ENCODE measurements at places on chromosomes 5 and 9.

DNA sequence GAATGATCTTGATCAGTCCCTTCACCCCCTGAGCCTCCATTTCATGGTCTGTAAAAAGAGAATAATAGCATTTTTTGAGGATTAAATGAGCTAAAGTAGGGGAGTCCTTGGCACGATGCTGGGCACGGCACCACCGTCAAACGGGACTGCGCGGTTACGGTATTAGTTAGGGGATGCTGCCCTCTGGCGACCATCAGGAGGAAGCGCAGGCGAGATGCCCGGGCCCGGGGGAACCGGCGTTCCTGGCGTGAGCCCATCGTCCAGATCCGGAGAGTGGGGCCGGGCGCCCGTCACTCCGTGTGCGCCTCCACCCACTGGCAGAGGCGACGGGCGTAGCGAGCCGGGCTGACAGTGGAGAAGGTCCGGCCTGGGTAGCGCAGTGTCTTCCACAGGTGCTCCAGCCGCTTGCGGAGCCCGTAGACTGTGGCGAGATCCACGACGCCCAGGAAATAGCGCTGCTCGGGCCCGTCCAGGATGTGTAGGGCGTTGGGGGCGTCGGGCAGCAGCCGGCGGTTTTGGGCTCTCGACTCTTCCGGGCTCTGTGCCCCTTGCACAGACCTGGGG lies 4.8 kb upstream of the ST6GALNAC4 start:
- DNase-seq: no peak

DNA sequence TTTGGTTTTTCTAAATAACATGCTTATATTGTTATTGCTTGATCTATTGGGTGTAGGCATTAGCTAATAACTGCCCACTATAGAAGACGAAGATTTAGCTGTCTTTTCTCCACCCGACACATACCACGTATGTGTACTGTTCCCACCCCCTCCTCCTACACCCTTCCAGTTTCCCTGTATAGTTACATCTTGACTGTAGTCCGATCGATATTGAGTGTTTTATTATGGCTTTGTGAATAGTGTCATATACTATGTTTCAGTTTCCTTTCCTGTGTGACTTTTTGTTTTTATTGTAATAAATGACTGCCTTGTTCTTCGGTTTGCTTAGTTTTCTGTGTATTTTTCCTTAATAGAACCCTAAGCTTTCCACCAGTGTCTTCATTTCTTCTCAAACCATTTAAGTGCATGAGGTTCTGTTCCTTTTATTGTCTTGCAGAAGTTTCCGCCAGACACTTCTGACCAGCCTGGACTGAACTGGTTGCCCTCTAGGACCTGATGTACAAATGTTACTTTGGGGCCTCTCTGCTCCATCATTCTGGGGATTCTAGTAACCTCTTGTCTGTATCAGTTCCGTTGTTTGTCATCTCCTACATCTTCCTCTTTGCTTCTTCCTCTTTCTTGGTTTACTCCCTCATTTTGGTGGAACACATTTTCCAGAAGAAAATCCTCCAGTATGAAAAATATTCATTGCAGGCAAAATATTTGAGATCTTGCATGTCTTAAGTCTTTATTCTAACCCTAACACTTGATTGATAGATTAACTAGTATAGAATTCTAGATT lies 61.8 kb downstream of the PRKACG start:
- DNase-seq: no peak

GRCh38 chr9:14250794-14251153 lies 63.2 kb downstream of the NFIB start:
- DNase-seq: no peak

DNA sequence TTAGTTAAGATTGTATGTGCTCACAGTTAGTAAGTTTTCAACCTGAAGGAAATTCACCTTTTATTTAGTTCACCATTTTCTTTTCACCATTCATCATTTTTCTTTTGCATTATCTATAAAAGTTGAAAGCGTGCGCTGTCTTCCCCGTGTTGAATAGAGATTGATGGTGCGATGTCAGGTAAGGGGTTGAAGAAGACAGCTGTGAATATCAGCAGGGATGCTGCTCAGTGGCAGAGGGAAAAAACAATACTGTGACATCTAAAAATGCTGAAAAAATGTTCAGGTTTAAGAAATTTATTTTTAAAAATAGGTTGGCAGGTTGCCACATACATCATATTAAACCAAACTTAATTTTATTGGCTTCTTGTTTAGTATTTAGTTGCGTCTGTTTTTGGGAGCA lies 815.0 kb downstream of the DTWD2 start:
- DNase-seq: no peak

GRCh38 chr9:33133186-33133585 lies 34.0 kb downstream of the B4GALT1 start:
- DNase-seq: no peak

DNA sequence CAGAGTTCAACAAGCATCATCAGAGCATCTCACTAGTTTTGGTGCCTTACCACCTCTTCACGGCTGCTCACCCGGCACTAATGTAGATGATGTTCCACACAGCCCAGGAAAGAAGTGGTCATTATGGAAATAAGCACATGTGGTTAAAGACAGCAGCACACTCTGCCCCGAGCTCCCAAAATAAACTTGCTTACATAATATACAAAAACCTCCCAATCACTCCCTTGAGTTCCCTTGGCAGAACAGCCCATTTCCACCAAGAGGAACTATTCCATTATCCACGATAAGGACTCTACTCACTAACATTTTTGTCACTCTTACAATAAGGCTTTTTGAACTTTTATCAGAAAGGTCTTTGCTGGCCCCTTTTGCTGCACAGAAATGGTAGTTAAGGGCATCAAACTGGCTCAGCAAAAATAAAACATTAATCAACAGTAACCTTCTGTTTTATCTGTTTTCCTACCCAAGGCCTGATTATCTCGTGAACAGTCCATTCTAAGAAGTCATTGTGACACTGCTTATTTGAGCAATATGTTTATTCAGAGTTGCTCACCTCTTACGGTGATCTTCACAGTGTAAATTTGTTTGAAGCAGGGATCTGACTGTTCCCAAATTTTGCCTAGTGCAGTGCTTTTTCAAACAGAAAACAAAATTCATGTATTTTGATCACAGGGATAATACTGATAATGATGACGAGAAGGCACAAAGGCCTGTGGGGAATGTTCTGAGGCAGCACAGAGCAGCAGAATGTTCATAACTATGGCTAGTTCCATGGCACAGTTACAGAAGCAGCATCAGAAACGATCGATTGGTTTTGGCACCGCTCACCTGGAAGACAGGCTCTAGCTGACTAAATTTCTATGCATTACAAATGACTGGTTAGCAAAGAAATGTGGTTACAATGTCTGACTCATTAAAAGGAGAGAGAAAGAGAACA lies 399.8 kb upstream of the PIK3R1 start:
- no peak for DNase-seq

Measured in muscle of arm (tissue), 14 donors.